ENCODE measurements at places on chromosomes 7 and 10.
A peak's percentile ranks its signal among the peaks of the same experiment; 100 is the strongest.

DNA sequence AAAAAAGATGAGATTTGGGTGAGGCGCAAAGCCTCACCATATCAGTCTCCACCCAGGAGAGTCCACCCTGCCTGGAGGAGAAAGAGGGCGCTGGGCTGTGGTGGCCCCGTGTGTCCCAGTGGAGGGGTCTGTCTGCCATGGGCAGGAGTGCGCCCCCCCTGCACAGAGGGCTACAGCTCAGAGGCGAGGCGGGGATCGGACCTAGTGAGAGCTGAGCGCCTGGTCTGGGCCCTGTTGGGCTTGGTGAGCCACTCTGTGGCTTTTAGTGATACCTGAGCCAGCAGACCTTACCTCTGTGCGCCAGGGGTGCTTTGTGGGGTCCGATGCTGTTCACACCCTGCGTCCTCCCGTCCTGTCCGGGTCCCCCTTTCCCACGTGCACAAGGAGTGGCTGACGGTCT lies 25.9 kb upstream of the GNA12 start:
- no peak for ATAC-seq

- no peak for ATAC-seq
Measured at GRCh38 chr7:139572704-139573385, 49.4 kb downstream of the CLEC2L start.

DNA sequence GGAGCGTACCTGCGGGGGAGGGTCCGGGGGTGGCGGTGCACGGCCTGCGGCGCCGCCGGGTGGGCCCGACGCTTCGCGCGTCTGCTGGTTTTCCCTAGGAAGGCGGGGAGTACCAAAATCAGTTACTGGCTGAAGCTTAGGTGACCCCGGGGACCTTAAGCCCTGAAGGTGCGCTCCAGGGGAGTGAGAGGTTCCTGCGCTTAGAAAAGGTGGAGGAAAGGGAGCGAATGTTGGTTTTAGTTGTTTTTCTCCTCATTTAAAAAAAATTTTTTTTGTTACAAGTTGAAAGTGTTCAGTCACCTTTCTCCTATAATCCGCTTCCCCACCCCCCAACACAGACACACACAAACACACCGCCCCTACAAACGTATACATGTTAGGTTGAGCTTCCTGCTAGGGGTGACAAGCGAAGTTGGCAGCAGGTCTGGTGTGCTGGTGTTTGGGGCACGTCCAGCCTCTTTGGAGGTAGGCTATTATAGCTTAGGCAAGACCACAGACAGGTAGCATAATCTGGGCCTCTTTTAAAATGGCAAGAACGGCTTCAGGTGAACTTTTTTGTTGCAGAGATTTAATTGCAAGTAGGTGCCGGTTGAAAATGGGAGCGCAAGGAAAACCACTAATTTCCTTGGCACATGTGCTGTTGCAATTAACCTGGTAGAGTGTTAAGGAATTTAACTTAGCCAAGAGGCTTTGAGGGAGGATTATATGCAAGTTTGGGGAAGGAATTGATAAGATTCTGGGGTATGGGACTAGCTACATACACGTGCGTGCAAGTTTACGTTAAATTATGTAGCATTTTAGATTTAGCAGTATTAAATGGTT lies 945 bp downstream of the ADD3 start:
- ATAC-seq = peak; percentile 33

DNA sequence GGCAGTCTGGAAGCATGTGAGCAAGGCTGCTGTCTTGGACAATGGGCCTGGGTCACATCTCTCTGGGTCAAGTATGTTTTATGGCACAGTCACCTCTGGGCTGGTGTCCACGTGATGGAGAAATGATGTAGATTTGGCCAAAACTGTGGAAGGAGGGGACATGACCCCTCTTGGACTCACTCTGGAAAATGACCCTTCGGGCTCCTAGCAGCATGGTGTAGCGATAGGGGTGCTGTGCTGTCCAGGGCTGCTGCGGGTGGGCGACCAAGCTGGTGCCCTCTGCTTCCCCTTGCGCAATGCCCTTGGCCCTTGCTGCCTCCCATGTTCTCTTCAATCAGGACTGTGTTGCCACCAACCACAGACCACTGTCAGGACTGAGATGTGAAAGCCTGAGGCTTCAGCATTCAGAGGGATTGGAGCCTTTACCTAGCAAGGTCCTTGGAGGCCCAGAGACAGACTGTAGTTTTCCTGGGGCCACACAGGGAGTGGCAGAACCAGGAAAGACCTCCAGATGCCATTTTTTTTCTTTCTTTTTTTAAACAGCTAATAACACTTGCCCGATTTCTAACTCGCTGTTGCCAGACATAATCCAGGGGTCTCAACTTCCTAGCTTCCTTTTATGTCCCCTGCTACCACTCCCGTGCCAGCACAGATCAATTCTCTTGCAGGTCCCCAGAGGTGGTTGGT lies 6.1 kb downstream of the CYP26A1 start:
- no peak for ATAC-seq

GRCh38 chr10:116265686-116266085 lies 7.3 kb downstream of the GFRA1 start:
- no peak for ATAC-seq

- no peak for ATAC-seq
Measured at GRCh38 chr7:101556453-101556968, 72.6 kb downstream of the MYL10 start.

DNA sequence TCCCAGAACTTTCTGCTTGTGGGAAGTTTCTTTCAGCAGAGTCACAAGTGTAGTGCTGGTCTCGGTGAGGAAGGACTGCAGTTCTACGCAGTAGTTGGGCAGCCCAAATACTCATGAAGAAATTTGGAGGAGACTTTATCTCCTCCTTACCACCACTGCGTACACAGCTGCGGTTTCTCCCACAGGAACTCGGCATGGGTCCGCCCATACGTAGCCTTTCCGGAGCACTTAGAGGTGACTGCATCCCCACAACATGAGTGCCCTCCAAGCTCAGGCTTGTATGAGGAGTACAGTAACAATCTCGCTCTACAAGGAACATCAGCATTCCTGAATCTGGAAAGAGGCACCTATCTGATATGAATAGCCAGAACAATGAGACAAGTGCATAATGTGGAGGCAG lies 549.2 kb upstream of the SEMA3D start:
- no peak for ATAC-seq

- no peak for ATAC-seq
Measured at GRCh38 chr7:109821156-109821555, 1251.5 kb downstream of the DNAJB9 start.

DNA sequence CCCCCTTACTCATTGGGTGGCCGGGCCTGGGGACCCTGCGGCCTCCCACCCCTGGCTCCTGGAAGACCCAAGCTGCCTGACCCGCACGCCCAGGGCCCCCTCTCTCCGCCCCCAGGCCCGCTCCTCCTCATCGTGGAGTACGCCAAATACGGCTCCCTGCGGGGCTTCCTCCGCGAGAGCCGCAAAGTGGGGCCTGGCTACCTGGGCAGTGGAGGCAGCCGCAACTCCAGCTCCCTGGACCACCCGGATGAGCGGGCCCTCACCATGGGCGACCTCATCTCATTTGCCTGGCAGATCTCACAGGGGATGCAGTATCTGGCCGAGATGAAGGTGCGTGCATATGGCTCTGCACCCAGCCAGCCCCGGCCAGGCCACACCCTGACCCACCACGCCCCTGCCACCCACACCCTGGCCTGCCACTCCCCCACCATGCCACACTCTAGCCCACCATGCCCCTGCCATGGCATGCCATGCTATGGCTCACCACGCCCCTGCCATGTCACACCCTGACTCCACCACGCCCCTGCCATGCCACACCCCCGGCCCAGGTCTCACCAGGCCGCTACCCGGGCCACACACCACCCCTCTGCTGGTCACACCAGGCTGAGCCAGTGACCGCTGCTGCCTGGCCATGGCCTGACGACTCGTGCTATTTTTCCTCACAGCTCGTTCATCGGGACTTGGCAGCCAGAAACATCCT lies 18.7 kb upstream of the CSGALNACT2 start:
- no peak for ATAC-seq

DNA sequence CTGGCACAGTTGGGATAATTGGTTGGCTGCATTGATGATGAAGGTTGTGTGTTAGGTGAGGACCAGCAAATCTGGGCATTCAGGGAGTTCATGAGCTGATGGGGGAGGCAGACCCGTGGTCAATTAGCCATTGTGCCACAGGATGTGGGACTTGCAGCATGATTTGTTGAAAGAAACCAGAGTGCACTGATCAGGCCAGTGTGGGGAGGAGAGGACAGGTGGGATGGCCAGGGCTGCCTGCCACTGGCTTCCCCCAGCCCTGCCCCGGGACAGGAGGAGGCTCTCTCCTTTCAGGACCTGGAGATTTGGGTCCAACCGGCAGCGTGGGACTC lies 4.3 kb downstream of the CLIP2 start:
- no peak for ATAC-seq

- no peak for ATAC-seq
Measured at GRCh38 chr7:75819711-75820110, 6.1 kb upstream of the CCL24 start.

- ATAC-seq = no peak
Measured at GRCh38 chr10:26717476-26717875, 20.0 kb downstream of the PDSS1 start.

GRCh38 chr10:95508730-95509129 lies 52.4 kb downstream of the SORBS1 start:
- ATAC-seq = no peak

- no peak for ATAC-seq
Measured at GRCh38 chr10:630581-631073, 58.8 kb downstream of the DIP2C start.

DNA sequence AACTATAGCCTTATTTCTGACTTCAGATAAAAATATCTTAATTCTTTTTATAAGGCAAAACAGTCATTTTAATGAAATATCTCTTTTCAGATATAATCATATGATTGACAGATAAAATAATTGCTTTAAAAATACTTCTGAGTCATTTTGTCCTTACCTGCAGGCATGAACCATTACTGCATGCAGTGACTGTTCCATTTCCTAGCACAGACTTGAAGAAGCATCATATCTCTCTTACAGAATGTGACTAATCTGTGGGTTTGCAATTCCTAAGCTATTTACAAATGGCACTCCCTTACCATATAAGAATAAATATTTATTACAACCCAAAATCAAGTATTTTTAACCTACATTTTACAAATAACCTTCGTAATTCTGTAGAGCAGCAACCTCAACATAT lies 120.7 kb downstream of the SRPK2 start:
- peak; percentile 96 for ATAC-seq

DNA sequence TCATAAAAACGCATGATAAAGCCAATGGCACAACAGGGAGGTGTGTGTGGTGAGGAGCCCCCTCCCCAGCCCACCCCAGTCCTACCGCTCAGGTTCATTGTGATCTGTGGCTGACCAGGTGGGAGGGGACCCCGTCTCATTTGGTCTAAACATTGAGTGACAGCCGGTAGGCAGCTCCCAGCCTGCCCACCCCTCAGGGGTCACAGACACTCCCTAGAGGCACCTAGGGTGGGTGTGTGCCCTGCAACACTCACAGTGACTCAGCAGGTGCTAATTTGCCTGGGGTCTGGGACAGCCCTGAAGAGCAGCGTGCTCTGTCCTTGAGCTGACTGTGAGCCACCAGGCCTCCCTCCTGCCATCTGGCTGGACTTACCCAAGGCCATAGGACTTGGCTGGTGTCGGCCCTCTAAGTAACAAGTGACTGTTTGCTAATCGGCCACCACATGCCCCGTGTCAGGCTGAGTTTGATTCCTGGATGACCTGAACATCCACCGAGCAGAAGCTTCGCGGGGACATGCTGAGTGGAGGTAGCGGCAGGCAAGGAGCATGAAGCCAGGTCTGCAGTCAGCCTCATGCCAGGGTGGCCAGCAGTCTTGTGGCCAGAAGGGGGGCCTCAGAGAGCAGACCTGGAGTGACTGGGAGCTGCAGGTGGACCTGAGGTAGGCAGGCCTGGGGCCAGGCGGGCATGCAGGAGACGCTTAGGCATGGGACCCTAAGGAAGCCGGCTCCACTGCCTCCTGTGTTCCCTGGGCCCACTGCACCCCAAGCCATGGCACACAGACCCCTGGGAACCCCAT lies 282.3 kb upstream of the SHH start:
- no peak for ATAC-seq

DNA sequence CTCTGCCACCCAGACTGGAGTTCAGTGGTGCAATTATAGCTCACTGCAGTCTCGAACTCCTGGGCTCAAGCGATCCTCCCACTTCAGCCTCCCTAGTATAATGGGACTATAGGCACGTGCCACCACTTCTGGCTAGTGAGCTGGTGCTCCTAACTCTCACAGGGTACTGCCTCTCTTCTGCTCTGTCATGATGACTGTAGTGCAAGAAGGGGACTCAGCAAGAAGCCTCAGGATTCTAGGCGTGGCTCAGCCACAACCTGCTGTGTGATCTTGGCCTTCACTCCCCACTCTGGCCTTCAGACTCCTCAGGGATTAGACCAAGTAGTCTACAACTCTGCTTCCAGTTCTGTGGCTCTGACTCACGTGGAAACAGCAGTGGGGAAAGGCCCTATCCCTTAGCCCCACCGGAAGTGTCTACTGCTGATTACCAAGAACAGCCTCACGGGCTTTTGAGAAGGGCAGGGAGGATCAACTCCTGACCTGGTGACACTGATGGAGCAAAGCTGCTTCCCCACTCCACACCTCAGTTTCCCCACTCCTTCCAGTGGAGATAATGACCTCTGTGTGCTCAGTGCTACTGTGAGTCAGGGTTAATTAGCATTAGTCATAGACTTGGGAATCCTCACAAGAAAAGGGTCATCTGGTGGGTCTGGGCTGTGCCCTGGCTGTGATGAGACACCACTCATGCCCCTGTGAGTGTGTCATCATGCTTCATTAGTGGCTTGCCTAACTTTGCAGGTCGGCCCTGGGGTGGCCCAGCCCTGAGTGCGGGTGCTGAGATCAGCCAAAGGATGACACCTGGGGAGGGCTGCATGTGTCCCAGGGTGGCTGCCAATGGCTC lies 41.1 kb downstream of the ZC3HC1 start:
- peak; percentile 83 for ATAC-seq

DNA sequence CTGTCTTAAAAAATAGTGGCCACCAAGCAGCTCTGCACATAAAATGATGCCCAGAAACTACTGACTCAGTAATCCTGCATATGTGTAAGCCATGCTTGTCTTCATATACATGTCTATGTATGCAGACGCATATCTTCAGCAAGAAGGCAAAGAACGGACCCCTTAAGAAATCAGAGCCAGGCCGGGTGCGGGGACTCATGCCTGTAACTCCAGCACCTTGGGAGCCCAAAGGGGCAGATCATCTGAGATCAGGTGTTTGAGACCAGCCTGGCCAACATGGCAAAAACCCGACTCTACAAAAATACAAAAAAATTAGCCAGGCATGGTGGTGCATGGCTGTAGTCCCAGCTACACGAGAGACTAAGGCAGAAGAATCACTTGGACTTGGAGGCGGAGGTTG lies 295.0 kb downstream of the TCERG1L start:
- ATAC-seq = no peak

DNA sequence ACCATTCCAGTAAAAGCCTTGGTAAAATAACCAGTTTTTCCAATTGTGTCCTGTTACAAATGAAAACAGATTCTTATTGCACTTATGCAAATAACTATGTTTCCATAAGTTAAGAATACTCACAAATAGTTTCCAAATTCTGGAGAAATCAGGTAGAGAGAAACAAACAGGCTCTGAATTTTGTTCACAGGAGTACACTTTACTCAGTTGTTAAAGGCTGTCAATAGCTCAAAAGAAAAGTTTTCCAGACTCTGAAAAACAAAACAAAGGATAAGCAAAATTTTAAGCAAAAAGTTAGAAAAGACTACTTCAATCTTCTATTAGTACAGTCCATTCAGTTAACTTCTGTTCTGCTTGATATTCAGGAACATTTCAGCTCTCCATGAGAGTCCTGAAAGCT lies 32.8 kb upstream of the ZNF365 start:
- no peak for ATAC-seq

- no peak for ATAC-seq
Measured at GRCh38 chr10:15433850-15434537, 62.9 kb upstream of the FAM171A1 start.
